ENCODE measurements at places on chromosomes 11 and 22. TPM values are rescaled to one million over a fixed set of nuclear protein-coding genes. Genes with fewer than 3 reads are reported as not detected.

CSNK2A3 gene
- polyA plus RNA-seq, result 1.3 TPM

JHY gene
- polyA plus RNA-seq, result 12.4 TPM

OR52I2 gene
- not detected for polyA plus RNA-seq

IL18 gene
- 6.0 TPM for polyA plus RNA-seq
